Naive thymus-derived CD4-positive, alpha-beta T cell (primary cell): ENCODE measurements at places on chromosomes 4 and X. TPM values are rescaled to one million over a fixed set of nuclear protein-coding genes. Genes with fewer than 3 reads are reported as not detected.
A peak's percentile ranks its signal among the peaks of the same experiment; 100 is the strongest.

DNA sequence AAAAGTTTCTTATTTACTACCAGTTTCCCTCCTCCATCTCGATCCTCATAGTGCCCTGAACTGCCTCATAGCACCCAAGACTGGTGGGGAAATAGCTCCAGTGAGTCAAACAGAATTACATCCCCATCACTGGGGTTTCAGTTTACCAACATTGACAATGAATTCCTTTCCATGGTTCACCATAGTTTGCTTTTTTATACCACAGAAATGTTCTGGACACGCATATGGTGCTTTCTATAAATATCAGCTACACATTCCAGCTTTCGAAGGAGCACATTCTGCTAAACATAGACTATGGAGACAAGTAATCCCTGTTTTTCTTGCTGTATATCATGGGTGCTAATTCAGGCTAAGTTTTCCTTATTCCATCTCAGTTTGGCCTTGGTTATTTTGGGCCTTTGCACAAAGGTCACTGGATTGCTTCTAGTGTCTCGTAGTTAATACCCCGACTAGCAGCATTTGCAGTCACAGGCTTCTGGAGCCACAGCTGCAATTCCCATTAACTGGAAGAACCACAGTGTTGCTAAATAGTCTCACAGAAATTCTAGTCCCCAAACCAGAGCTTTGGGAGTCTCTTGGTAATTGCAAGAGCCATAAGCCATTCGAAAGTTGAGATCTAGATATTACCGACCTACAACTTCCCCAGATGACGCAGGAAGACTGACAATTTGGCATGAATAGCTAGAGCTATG is 53.4 kb upstream of the TRPC3 start:
- H3K27ac ChIP-seq: no peak overlapping the region
- H3K36me3 ChIP-seq: no peaks in the 10 kb centered on the region
- H3K4me1 ChIP-seq: no peaks in the 10 kb centered on the region
- no peak overlapping the region for H3K4me3 ChIP-seq

GRCh38 chr4:120155287-120155686 is 88.6 kb upstream of the MAD2L1 start:
- no peaks in the 10 kb centered on the region for H3K4me1 ChIP-seq
- no peak overlapping the region for H3K27ac ChIP-seq
- no peak overlapping the region for H3K4me3 ChIP-seq
- H3K27me3 ChIP-seq: no peaks in the 10 kb centered on the region

- no peaks in the 10 kb centered on the region for H3K4me1 ChIP-seq
- no peak for DNase-seq
- H3K36me3 ChIP-seq: no peaks in the 10 kb centered on the region
- no peaks in the 10 kb centered on the region for H3K27me3 ChIP-seq
Measured at GRCh38 chrX:140091125-140091886, 126.0 kb upstream of the CXorf66 start.

DNA sequence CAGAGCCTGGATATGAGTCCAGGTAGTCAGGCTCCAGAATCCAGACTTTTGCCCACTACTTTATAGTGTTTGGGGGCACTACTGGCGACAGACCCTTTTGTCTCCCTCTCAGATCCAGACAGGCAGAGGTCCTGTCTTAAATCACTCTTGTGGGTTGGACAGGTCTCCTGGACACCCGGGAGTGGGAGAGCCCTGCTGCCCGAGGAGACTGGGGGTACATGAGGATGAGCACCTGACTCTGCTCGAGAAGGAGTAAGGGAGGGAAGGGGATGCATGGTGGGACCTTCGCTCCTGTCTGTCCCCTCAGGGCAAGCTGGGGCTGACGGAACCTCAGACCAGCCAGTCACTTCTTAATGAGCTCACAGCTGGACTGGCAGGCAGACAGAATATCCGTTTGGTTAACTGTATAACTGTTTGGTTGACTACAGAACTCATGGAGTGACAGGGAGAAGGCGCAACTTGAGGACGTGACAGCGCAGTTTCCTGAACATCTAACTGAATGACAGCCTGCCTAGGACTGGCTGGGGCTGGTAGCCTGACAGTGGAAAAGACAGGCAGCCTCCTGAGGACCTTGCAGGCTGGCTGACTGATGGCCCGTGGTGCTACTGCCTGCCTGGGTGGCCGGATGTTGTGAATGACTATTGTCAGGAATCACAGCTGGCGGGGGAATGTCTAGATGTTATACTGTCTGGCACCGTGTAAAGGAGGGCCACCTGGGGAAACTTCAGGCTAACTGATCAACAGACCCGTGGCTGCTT is 1.6 kb upstream of the SUV39H1 start:
- no peaks in the 10 kb centered on the region for H3K27me3 ChIP-seq
- H3K36me3 ChIP-seq: peaks cover 12% of the 10 kb centered on the region
- no peaks in the 10 kb centered on the region for H3K4me1 ChIP-seq
- H3K4me3 ChIP-seq: no peak overlapping the region
- no peak for DNase-seq

Gene PAGE1
- not detected for total RNA-seq

DNA sequence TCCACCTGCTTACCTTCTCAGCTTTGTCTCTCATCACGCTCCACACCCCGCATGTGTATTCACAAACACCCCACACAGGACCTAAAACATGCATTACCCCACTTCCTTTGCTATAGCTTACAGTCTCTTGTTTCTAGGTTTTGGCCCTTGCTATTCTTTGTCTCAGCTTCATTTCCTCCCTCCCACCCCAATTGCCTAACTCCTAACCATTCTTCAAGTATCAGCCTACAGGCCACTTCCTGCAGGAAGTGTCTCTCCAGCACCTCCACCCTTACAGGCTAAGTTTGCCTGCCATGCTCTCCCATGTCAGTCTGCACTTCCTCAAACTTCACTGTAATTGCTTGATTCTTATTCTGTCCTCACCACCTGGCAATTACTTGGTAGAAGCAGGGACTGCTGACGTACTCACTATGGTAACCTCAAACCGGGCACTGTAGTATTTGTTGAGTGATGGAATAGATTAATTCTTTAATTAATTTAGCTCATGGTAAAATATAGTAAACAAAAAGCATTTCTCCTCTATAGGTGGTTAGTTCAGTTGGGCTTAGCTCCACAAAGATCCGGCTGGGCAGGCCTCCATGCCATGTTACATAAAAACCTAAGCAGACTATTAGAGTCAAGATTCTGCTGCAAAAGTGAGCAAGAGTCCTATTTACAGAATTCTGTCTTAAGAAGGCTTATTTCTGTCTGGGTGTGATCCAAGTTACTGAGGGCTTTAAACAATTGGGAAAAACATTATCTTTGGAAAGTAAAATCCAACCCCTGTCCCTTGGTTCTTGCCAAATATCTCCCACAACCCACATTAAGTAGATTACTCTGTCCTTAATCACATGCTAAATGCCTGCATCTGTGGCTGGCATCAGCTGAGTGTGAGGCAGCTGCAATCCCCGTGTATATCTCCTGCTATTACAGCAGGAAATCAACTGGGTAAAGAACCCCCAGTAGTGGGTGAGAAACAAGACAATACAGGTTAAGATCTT is 124.7 kb upstream of the CPEB2 start:
- H3K27ac ChIP-seq: no peak overlapping the region
- peaks cover 9% of the 10 kb centered on the region for H3K4me1 ChIP-seq
- no peaks in the 10 kb centered on the region for H3K36me3 ChIP-seq
- peak; percentile 12 for DNase-seq
- no peak overlapping the region for H3K4me3 ChIP-seq

Gene IL9R
- not detected for total RNA-seq

Gene MAPK10
- total RNA-seq: not detected
